RWPE2 (cell line): ENCODE measurements at places on chromosomes 7 and 10.

GRCh38 chr10:1203704-1204103, 147.5 kb downstream of the WDR37 start:
- H3K36me3 ChIP-seq: no peaks in the 10 kb centered on the region
- no peak for DNase-seq
- no peaks in the 10 kb centered on the region for H3K4me1 ChIP-seq
- H3K27ac ChIP-seq: no peak overlapping the region
- no peaks in the 10 kb centered on the region for H3K27me3 ChIP-seq
- H3K4me3 ChIP-seq: no peak overlapping the region

DNA sequence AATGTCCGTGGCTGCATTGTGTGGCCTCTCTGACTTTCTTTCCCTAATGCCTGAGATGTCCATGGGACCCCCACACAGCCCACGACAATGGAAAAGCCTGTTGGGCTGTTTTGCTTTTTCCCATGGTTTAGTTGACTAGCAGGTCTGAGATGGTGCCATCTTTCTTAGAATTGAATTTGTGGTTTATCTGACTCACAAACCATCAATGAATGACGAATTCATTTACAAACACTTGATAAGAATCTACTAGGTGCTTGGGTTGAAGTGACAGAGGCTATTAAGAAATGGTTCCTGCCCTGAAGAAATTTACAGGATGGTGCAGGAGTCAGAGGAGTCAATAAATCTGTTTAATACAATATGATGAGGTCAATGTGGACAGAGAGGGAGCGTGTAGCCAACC, 75.4 kb downstream of the OTUD1 start:
- H3K4me3 ChIP-seq: no peak overlapping the region
- no peak overlapping the region for H3K27ac ChIP-seq
- peaks cover 21% of the 10 kb centered on the region for H3K4me1 ChIP-seq
- DNase-seq: no peak
- H3K27me3 ChIP-seq: no peaks in the 10 kb centered on the region

DNA sequence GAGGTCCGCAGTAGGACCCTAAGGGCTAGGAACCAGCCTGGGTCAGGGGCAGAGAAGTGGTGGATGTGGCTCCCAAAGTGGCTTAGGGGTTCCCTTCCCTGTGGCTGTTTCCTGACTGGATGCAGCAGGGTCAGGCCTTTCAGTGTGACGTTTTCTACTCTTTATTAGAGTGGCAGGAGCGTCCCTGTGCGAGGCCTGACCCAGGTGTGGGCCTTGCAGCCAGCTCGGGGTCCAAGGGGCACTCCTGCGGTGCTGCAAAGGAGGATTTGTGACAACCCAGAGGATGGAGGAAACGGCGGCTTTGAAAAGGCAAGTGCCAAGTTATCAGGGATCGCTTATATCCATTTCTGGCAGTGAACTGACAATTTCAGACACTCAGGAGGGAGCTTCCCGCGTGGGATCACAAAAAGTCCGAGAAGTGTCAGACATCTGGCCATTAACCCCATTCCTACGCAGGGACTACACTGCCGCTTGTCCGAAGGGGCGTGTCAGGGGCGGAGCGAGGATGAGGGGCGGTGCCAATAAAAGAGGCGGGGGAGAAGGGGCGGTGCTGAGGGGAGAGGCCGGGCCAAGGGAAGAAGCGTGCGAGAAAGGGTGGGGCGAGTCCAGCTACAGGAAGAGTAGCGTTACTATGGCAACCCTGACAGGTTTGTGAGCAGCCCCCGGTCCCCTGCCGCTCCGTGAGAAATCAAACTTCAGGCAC, 98.8 kb upstream of the ZNF722 start:
- no peaks in the 10 kb centered on the region for H3K36me3 ChIP-seq
- H3K27me3 ChIP-seq: no peaks in the 10 kb centered on the region
- no peak overlapping the region for H3K27ac ChIP-seq
- no peak overlapping the region for H3K4me3 ChIP-seq
- no peaks in the 10 kb centered on the region for H3K4me1 ChIP-seq

DNA sequence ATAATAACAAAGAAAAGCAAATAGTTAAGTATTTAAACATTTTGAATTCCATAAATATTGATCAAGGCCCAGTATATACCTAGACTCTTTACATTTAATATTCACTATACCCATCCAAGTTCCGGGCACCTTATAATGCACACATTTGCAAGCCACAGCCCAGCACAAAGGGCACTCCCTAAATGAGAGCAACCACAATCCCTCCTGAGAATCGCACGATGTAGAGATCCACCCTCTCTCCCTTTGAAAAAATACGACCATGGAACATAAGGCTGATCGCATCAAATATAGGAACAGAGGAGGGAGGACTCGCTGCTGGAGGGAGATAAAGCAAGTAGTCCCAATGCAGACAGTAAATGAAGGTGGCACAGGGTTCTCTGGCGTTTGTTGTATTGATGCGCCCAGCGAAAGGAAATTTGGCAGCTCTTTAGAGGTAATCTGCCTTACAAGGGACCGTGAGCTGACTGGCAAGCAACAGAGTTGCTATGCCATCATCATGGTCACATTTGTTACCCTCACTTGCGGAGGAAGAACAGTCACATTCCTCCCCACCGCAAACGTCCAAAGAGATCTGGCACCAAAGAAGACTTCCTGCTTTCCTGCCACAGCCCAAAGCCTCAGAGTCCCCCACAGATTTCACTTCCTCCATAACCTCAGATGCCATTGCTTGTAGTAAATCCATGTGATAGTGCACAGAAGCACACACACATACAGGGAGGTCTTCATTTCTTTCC, 16.1 kb upstream of the TAS2R40 start:
- no peak overlapping the region for H3K27ac ChIP-seq
- DNase-seq: no peak
- no peaks in the 10 kb centered on the region for H3K27me3 ChIP-seq

GRCh38 chr10:128485701-128486235, 359.5 kb upstream of the MKI67 start:
- DNase-seq: no peak
- no peaks in the 10 kb centered on the region for H3K4me1 ChIP-seq
- no peak overlapping the region for H3K4me3 ChIP-seq
- H3K27me3 ChIP-seq: no peaks in the 10 kb centered on the region

DNA sequence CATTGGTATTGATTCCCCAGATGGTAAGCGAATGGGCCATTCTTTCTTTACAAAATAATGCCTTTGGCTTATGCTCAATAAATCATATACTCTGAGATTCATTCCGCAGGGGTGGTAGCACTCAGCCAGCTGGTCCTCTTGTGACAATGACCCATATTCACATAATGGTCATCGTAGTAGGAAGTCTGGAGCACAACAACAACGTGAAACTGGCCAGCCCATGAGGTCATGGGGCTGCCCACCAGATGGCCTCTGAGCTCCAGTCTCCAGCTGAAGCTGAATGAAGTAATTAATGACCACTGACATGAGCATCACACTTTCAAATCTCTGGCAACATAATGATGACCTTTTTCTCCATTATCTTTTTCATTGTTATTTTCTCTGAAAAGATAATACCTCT, 42.3 kb upstream of the SORCS1 start:
- H3K4me3 ChIP-seq: no peak overlapping the region
- DNase-seq: no peak
- H3K27ac ChIP-seq: no peak overlapping the region
- no peaks in the 10 kb centered on the region for H3K4me1 ChIP-seq
- no peaks in the 10 kb centered on the region for H3K27me3 ChIP-seq
- no peaks in the 10 kb centered on the region for H3K36me3 ChIP-seq

DNA sequence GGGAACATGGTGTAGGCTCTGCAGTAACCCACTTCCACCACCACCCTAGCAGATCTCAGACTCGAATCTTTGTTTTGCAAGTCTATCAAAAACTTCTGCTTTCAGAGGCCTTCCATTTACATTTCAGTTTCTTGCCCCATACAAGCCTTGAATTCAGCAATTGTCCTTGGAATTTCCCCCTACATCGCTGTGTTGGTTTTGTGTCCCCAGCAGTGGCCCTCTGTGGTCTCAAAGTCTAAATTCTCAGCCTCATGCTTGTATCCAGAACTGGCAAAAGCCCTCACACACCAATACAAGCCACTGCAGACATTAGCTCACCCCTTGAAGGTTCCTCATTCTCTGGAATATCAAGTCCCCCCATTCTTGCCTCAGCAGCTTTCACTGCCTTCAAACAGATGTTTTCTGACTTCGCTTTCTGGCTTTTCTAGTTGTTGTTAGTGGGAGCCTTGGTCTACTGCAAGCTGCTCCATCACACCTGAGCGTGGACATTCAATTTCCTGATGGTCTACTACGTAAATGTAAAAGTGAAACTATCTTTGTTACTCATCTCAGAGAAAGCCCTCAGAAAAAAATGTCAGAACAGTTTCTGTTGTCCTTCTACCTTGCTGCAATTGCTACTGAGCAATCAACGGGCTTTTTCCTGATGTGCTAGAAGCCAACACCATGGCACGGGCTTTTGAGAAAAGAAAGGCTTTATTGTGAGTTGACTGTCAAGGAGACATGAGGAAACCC, 1.8 kb upstream of the NUB1 start:
- peaks cover 6% of the 10 kb centered on the region; the same call in 1 of the 2 replicates for H3K36me3 ChIP-seq
- H3K4me3 ChIP-seq: no peak overlapping the region
- H3K27me3 ChIP-seq: no peaks in the 10 kb centered on the region
- no peak for DNase-seq
- no peaks in the 10 kb centered on the region for H3K4me1 ChIP-seq

DNA sequence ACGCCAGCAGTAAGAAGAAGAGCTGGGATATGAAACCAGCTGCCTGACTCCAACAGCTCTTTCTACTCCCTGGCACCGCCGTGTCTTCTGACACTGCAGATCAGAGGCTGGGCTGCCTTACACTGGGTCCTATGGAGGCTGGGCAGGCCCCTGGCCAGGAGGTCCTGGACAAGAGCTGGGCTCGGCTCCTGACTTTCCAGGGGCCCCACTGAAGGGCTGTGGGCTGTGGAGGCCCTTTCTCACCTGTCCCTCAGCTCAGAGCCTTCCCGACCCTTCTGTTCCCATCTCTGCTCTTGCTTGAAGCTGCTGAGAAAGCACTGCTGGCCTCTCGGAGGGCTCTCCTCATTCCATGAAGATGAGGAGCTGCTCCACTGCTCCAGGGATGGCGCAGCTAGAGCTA, 85.9 kb upstream of the UNC5B start:
- H3K4me3 ChIP-seq: no peak overlapping the region
- H3K27ac ChIP-seq: no peak overlapping the region
- no peaks in the 10 kb centered on the region for H3K4me1 ChIP-seq
- H3K27me3 ChIP-seq: peaks cover 16% of the 10 kb centered on the region

- no peaks in the 10 kb centered on the region for H3K27me3 ChIP-seq
- no peak for DNase-seq
- no peak overlapping the region for H3K4me3 ChIP-seq
- H3K4me1 ChIP-seq: peaks cover 12% of the 10 kb centered on the region
- no peak overlapping the region for H3K27ac ChIP-seq
Observed at GRCh38 chr7:88310956-88311674, 4.4 kb upstream of the STEAP4 start.

DNA sequence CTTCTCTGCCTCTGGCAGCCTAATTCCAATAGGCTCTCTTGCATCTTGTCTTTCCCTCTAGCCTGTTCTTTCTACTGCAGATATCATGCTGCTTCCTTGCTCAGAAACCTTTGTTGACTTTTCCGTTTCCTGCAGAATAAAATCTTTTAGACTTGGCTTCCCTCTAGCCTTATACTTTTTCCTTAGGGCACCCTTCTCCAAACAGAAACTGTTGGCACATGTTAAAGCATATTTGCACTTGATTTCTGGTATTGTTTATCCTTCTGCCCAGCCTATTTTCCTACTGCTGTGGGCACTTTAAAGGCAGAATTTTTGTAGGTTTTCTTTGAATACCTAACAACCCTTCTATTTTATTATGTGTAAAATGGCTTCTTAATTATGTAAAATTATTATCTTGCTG, 4.6 kb downstream of the GNAI1 start:
- peaks cover 41% of the 10 kb centered on the region for H3K4me1 ChIP-seq
- H3K4me3 ChIP-seq: no peak overlapping the region
- H3K27me3 ChIP-seq: no peaks in the 10 kb centered on the region
- H3K27ac ChIP-seq: peak overlapping the region; percentile 40
- H3K36me3 ChIP-seq: no peaks in the 10 kb centered on the region

DNA sequence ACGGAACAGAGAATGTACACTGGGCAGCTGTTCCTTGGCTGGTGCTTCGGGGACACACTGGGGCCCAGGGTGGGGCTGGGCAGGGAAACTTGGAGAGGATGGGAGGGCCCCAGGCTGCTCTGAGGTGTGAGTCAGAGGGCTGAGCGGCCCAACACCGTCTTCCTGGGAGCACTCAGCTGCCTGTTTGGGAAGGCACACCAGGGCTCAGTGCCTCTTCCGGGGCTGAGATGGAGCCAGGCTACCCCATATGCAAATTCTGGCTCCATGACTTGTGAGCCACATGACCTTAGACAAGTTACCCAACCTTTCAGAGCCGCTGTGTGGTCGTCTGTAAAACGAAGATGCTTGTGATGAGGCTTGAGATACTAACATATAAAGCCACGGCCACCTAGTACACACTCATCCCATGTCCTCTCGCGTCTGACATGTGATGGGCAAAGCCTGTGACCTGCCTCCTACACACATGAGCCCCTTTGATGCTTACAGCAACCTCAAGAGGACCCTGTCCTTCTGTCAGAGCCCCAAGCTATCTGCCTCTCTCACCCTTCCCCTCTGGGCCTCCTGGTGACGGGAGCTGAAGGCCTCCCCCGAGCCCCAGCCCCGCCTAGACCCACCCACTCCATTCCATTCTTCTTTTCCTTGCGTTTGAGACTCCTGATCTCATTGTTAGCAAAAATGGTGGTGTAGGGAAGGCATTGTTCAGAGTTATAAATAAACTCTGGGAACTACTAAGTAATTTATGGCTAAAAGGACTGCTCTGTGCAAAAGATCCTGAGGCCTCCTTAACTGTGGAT, 26.1 kb downstream of the KLRG2 start:
- H3K4me1 ChIP-seq: peaks cover 10% of the 10 kb centered on the region
- H3K27me3 ChIP-seq: no peaks in the 10 kb centered on the region
- H3K36me3 ChIP-seq: no peaks in the 10 kb centered on the region
- H3K27ac ChIP-seq: peak overlapping the region; percentile 4
- no peak overlapping the region for H3K4me3 ChIP-seq

- H3K27me3 ChIP-seq: no peaks in the 10 kb centered on the region
- H3K4me3 ChIP-seq: peak within 1 kb of the TSS; percentile 36
- H3K4me1 ChIP-seq: peaks cover 32% of the 10 kb centered on the region
- no peak for DNase-seq
- H3K27ac ChIP-seq: peak within 1 kb of the TSS; percentile 27
Observed at GRCh38 chr10:71773221-71773971, at the start of gene VSIR. Gene VSIR (minus strand): TSS chr10:71773520. CDS start chr10:71773439, 81 bp downstream.
